ENCODE measurements at places on chromosomes 12 and 14. TPM values are rescaled to one million over a fixed set of nuclear protein-coding genes. Genes with fewer than 3 reads are reported as not detected.
A peak's percentile ranks its signal among the peaks of the same experiment; 100 is the strongest.

CDCA3 gene
- 4.2 TPM for total RNA-seq

- DNase-seq, result no peak
These were observed 732 bp upstream of the ARF3 start for GRCh38 chr12:48958049-48958388.

DNA sequence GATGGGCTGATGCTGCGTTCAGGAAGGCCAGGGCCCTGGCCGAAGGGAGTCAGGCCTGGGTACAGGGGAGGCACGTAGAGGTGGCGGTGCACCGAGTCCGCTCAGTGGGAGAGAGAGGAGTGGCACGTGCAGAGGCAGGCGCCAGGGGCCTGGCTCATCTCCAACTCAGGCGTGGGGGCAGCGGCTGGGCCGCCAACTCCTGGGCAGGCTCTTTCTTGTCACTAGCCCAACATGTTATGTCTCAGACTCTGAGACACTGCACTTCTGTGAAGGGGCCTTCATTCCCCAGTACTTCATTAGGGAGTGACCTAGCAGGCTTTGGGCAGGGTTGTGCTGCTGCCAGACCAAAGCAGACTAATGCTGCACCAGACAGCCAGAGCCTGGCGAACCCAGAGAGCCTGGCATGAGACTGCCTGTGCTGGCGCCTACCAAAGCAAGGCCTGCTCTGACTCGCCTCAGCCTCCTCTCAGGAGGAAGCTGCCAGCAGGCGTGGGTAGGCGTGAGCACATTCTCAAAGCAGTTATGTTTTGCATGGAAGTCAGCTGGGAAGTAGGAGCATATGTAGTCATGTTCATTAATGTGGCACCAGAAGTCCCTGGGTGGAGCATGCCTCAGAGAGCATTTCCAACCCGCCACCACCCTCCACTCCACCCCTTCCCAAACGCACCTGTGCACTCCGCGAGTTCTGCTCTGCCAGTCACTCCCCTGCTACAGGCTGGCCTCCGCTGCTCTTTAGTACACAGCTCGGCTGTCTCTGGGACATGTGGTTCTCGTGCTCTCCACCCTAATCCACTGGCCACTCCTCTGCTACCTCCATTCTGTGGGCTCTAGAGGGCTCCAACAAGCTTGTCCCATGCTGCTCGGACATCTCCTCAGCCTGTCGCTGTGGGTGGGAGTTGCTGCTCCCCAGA is 9.7 kb downstream of the CKB start:
- DNase-seq, result peak; percentile 66

- DNase-seq, result no peak
These were observed 506.0 kb downstream of the DIO2 start for GRCh38 chr14:79705126-79705894.
